ENCODE measurements at places on chromosomes 2 and 18. TPM values are rescaled to one million over a fixed set of nuclear protein-coding genes. Genes with fewer than 3 reads are reported as not detected.

DNA sequence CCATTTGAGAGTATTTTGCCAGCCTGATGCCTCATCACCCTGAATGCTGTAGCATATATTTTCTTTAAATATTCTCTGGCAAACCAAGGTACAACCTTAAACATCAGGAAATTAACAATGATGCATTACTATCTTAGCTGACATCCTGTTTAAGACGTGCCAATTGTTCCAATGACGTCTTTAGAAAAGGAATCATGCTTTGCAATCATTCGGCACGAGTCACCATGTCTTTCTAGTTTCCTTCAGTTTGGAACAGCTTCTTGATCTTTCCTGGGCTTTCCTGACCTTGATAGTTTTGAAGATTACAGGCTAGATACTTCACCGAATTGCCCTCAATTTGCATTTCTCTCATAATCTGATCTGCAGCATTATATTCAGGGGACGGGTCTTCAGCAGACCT lies 88.2 kb upstream of the GLI2 start:
- DNase-seq = no peak

DNA sequence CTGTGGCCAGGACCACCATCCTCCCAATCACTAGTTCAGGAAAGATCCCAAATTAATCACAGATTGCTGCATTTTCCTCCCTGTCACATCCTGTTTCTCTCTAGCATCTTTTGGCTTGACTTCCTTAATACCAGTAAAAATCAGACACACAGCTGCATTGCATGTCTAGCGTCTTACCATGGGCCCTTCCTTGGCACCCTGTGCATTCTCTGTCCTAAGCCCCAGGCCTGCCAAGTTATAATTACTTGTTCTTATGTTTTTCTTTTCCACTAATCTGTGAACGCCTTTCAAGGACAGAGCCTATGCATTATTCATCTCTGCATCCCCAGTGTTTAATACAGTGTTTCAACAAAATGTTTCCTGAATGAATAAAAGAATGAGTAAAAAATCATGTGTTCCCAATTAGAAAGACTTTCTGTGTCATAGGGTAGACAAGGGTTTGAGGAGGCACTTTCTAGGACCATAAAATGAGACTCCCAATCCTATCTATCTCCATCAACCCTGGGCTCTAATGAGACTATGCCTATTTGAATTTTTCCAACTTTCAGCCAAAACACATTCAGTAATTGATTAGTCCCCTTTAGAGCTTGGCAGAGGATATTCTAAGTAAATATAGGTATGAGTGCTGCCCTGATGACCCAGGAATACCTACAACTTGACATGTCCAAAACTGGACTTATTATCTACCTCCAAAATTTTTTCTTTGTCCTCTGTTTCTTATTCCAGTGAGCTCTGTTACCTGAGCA lies 10.3 kb upstream of the NT5C1B start:
- no peak for DNase-seq

GRCh38 chr2:40251137-40251536 lies 200.8 kb downstream of the SLC8A1 start:
- peak; percentile 64 for DNase-seq

- peak; percentile 35 for DNase-seq
Observed at GRCh38 chr2:71700658-71701397, 247.5 kb downstream of the DYSF start.

- no peak for DNase-seq
Observed at GRCh38 chr2:106358081-106358480, 110.1 kb downstream of the RGPD3 start.

- DNase-seq = no peak
Observed at GRCh38 chr2:5187283-5187682, 504.9 kb upstream of the SOX11 start.

- DNase-seq = no peak
Observed at GRCh38 chr2:131349021-131349420, 14.9 kb downstream of the RAB6D start.

- no peak for DNase-seq
Observed at GRCh38 chr2:239230318-239231052, 170.3 kb downstream of the HDAC4 start.

DNA sequence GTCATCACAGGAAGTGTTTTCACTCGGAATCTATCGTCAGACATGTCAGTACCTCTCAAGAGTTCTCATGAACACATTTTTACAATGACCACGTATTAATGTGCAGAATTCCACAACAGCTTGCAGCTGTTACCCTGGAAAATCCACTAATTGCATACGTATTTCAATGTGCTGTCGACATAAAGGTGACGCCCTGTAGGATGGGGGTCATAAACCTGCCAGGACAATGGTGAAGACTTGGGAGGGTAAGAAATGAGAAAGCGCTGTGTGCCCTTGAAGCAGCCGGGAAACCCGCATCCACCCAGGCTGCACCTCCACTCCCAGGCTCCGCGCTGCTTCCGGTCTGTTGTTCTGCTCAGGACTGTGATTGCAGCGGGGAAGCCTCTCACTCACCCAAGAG lies 14.0 kb downstream of the TMEM18 start:
- DNase-seq = no peak

DNA sequence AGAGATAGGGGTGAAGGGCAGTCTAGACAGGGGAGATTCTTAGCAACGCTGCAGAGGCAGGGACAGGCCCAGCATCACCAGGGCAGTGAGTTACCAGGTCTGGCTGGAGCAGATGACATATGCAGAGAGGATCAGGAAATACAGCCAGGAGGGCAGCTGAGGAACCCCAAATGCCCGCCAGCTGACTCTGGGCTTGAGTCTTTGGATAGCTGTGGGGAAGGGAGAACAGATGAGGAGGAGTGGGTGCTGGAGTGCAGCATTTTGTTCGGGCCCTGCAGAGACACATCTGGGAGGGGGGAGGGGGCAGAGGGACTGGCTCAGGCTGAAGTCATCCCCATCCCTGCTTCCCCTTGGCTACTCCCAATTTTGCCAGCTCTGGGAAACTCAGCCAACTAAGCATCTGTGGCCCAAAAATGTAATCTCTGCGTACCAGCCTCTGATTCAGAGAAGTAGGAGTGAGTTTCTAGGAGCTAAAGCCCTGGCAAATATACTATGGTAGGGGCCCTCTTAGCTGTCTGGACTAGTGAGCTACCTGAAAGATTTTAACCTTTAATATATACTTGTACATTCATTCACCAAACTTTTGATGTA lies 214.5 kb downstream of the ZBTB7C start:
- no peak for DNase-seq

DNA sequence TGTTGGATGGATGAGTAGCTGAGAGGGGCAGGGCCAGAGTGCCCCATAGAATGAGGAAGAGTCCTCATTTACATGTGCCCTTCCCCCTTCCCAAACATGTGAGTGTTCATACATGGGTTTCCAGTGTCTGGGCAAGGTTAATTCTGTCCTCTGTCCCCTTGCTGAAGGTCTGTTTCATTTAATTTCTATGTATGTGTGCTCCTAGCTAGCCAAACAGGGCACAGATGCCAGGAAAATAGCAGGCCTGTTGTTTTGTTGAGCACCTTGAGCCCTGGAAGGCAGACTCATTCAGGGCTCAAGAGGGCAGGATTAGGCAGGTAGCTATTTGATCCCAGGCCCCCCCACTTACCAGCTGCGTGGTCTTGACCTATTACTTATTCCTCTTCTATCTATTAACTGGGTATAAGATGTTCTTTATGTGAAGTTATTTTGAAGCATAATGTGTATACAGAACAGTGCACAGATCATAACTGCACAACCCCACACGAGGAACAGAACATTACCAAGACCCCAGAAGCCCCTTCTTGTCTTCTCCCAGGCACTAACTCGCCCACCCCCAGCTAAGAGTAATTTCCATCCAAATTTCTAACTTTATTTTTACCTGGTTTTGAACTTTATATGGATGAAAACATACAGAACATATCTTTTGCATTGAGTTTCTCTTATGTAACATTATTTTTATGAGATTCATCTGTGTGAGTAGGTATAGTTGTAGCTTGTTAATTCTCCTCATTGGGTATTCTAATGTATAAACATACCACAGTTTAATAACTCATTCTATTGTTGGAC lies 164.3 kb downstream of the RPIA start:
- no peak for DNase-seq

GRCh38 chr2:44244135-44244871 lies 31.0 kb upstream of the SLC3A1 start:
- peak; percentile 91 for DNase-seq

GRCh38 chr2:73258913-73259215 lies 24.8 kb downstream of the CCT7 start:
- DNase-seq = no peak

DNA sequence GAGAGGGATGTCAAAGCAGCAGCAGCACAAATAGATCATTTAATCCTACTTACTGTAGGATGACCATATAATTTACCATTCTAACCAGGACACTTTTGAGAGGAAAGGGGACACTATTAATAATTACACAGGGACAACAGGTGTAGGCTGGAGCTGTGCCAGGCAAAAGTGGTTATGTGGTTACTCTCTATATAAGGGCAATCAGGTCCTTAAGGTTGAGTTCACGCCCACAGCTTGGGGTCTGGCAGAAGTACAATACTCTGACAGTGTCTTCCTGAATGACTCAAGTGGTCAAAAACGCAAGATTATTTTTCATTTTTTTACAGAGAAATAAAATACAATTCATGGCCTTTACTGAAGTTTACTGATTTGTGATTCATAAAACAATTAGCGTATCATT lies 2.8 kb downstream of the PREPL start:
- no peak for DNase-seq

DNA sequence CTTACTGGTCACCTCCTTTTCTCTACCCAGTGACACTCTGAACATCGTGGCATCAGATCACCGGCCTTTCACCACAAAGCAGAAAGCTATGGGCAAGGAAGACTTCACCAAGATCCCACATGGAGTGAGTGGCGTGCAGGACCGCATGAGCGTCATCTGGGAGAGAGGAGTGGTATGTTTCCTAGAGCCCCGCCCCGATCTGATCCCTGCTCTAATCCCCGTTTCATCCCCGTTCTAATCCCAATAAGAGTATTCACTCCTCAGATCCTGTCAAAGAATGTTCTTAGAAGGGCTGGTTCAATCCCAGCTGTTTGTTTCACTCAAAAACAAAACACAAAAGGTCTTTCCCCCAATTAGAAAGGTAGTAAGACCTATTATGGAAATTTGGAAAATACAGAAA lies 30.4 kb upstream of the MAPRE3 start:
- DNase-seq = no peak

DNA sequence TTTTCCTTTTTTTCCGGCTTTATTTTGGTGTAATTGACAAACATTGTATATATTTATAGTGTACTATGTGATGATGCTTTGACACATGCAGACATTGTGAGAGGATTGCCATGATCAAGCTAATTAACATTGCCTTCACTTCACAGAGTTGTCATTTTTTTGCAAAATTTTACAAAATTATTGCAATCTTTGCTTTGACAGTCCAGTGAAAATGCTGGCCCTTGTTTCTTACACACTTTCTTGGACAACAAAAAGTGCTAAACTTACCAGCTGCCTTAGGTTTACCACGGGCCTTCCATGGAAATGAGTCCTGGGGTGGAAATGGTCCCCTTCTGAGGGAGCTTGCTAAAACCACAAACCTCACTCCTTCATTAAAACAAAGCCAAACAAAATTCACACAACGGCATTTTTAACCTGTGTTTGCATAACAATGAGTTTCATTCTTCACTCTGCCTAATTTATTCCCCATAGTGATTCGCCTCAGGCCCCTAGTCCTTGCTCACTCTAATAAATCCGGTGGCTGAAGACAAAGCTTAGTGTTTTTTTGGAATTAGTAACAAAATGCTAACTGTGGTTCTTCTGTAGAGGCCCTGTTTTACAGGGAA lies 32.2 kb downstream of the LINC00305 start:
- DNase-seq = no peak

DNA sequence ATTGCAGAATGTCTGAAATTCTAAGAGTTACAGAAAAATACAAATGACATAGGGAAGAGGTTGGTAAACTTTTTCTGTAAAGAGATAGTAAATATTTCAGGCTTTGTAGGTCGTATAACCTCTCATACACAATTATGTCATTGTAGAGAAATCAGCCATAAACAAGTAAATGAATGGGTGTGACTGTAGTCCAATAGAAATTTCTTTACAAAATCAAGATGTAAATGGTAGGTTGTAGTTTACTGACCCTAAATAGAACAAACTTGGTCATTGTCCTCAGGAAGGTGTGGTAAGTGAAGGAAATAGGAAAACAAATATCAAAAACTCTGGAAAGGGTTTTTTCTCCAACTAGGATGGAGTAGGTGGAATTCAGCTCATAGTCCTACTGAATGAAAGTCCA lies 415.5 kb upstream of the SPHKAP start:
- DNase-seq = no peak

- DNase-seq = no peak
Observed at GRCh38 chr2:118520246-118520645, 327.2 kb downstream of the EN1 start.

DNA sequence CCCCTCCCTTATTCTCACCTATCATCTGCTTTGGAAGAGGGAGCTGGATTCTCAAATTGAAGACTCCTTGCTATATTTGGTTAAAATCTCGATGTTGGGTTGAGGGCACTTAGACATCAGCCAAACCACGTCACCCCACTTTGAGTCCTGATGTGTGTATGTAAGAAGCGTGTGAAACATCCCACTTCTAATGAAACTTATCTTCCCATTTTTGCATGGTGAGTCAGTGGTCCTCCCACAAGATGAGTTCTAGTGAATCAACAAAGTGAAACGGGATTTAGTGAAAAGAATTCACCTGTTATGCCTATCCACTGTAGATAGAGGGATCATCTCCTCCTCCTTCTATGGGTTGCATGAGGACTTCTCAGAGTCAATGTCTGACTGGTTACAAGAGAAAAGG lies 51.4 kb upstream of the SPRED2 start:
- no peak for DNase-seq

- DNase-seq = no peak
Observed at GRCh38 chr2:52113338-52113737, 1081.4 kb upstream of the NRXN1 start.

DNA sequence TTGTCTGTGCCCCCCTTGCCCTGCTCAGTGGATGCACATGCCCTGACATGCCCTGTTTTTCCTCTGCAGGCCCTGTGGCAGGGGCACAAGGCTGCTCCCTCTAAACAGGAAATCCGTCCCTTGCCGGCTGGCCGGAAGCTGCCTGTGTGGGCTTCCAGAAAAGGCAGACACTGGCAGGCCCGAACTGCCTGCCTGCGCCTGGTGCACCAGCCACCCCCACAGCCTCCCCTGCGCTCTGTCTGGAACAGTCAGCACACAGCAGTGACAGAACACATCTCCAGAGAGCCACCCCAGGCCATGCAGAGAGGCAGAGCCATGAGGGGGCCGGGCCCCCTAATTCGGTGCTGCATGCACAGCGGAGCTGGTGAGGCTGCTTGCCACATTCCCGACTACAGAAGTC lies 33.5 kb downstream of the LOXHD1 start:
- DNase-seq = no peak

GRCh38 chr2:109079590-109079989 lies 49.4 kb upstream of the SH3RF3 start:
- DNase-seq = no peak

Gene LOXHD1
- total RNA-seq = 0.22 TPM

Gene NEU4
- total RNA-seq = 1.3 TPM

Gene TEX44
- not detected for total RNA-seq

Gene ATG9A
- total RNA-seq = 45.9 TPM

Gene GIGYF2
- 98.7 TPM for total RNA-seq

Gene LOXL3
- total RNA-seq = 10.5 TPM

Gene ANKRD30B
- 0.20 TPM for total RNA-seq

Data from spinal cord (tissue), 10 donors.